ENCODE measurements at places on chromosomes 16 and 17.

- DNase-seq = no peak
Observed at GRCh38 chr17:1604831-1605528, 23.7 kb downstream of the SLC43A2 start.

- no peak for DNase-seq
Observed at GRCh38 chr16:4814542-4815173, 12.2 kb upstream of the ROGDI start.

- peak; percentile 87 for DNase-seq
Observed at GRCh38 chr16:68668266-68668665, 23.2 kb downstream of the CDH3 start.

DNA sequence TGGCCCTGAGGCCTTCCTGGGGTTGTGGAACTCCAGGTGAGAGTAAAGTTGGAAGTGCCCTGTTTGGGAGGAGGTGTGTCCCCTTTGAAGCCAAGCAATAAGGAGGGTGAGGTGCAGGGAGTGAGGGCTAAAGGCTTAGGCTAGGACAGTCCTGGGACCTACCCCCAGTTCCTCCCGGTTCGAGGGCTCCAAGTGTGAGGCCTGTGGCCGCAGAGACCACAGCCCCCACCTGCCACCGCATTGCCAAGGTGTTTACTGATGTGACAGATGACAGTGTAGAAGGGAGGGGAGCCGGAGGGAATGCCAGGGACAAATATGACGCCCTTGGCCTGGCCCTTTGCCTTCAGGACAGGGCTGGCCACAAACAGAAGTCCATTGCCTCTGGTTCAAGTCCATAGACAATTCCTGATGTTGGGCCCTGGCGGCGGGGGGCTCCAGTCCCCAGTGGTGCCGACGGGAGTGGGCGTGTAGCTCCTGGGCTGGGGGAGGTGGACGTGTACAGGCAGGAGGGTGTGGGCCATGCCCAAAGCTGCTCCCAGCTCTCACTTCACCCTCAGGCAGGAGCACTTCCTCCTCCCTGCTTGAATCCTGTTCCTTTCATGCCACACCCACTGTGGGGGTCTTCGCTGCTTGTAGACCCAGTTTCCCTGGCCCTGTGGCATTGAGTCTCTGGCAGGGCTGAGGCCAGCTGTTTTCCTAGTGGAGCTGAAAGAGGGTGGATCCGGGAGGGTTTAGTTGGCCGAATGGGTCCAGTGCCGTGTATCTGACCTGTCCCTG, 3.2 kb downstream of the ADORA2B start:
- DNase-seq = no peak

- peak; percentile 25 for DNase-seq
Observed at GRCh38 chr17:79020631-79021301, 3.2 kb upstream of the C1QTNF1 start.

DNA sequence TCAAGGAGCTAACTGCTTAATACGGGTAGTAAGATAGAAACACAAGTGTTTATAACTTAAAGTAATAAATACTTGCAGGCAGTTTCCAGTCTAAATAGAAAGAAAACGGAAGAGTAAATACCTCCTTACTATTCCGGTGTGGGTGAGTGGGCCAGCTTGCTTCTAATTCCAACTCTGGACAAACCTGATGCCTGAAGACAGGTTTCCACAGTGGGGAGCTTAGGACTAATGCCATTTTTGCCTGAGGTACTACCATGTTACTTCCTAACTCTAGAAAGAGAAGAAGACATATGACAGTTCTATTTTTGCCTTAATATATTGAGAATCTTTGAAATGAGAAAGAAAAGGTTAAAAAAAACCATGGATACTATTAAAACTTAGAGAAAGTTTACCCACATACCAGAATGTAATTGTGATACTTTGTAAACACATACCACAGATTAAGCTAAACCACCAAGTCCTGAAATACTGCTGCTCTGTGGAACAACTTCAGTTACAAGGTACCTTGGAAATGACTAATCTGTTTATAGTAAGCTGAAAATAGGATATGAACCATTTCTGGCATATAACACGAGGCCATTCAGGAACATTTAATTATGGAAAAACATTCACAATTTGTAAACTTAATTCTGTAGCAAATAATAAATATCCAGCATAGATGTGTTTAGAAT, 70.2 kb downstream of the ZZEF1 start:
- DNase-seq = peak; percentile 13

DNA sequence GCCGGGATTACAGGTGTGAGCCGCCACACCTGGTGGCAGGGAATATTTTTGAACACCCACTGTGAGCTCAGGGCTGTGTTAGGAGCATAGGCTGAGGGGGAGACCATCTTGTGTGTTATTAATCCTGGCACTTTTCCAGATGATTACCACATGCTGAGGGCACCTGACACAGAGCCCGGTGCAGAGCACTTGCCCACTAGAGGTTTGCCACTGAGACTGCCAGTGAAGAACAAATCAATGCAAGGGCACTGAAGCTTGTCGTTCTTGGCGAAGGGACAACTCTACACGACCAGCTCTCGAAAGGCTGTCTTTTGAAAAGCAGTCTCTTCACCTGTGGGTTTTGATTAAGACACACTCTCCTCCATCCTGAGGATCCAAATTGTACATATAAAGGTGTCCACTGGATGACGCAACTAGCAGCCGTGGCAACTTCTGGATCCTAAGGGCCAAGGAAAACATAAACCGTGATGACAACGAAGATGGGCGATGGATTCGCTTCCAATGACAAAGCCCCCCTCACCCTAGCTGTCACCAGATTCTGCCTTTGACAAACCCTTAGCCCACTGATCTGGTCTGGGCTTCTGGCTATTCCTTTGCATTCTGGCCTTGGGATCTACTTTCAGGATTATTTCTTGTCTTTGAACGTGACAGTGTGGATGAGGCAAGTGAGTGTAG, 28.7 kb downstream of the WIPI1 start:
- no peak for DNase-seq

GRCh38 chr17:3647769-3648555, 11.4 kb downstream of the CTNS start:
- DNase-seq = peak; percentile 52

DNA sequence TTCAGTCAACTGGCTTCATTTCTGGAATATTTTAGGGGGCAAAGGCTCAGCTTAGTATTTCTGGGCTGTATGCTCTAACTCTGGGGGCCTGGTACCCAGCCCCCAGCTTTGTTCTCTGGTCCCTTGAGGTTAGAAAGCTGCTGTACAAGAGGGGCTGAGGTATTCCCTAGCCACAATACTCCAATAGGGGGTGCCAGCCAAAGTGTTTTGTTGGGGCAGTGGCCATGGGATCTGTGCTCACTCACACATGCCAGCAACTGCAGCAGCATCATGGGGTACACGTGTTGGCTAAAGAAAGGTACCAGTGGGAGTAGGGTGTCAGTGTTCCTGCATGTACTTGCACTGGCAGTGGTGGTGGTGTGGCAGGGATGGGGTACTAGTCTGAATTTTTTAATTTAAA, 257.3 kb downstream of the CA10 start:
- no peak for DNase-seq

- no peak for DNase-seq
Observed at GRCh38 chr16:81808933-81809480, 29.9 kb downstream of the PLCG2 start.

DNA sequence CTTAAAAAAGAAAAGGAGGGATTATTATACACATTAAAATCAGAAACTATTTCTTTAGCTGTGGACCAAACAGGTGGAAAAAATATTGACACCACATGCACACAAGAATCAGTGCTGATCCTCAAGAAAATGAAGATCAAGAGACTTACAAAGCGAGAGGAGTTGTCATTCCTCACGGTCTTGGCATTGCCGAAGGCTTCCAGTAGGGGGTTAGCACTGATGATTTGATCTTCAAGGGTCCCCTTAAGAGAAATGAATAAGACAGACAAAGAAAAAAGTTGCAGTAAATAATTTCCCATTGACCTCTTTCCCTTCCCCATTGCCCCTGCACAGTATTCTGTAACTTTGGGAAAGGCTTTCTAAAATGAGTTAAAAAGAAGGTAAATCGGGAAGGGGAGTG, 6.0 kb downstream of the MYH4 start:
- no peak for DNase-seq

DNA sequence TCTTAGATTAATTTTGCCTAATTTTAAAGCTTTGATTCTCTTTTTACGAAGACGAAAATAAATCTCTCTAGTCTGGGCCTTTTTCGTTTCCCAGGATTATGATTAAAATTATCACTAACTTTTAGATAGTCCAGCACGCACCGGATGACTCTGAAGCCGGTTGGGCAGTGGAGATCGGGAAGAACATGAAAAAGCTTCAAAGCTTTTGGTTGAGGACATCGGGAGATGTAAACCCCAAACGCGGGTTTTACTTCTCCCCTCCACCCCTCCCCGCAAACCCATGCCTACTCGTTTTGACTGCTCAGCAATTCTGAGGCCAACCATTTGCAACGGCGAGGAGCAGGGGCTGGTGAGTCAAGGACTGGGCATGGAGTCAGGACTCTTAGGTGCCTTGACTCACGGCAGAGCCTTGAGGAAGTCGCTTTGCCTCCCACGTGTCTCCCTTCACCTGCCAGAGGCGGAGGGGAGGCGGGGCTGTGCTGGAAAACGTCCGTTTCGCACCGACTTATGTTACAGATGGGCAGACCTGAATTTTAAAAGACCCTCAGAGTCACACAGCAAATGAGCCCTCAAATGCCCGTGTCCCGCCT, 989 bp upstream of the DUSP14 start:
- DNase-seq = peak; percentile 96

Data from EL (cell line).